ENCODE measurements at places on chromosomes 2 and 18.

DNA sequence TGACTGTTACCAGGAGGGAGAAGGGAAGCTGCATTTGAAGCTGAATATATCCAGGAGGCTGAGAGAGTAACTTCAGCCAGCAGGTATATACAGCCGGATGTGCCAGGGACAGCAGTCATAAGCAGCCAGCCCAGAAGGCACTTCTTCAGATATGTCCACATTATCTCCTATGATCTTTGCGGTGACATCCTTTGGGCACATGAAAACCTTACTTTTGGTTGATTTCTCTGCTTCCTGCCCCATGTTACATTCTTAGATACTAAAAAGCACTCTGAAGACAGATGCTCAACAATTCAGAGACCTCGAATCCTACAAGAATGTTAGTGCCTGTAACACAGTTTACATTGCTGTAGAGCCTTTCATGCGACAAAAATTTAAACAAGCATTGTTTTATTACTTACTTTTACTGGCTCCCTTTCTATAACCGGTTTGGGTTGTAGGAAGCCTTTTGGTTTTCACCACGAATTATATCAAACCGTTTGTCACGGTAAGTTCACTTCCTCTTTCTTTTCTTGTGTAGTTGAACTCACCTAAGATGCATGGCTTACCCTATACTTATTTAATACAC lies 50.3 kb upstream of the TLK1 start:
- DNase-seq: peak; percentile 54

GRCh38 chr2:68607837-68608236 lies 35.5 kb upstream of the PROKR1 start:
- no peak for DNase-seq

GRCh38 chr2:149747456-149747855 lies 159.9 kb upstream of the MMADHC start:
- DNase-seq: peak; percentile 64

- DNase-seq: no peak
Observed at GRCh38 chr2:78077633-78078032, 555.5 kb upstream of the LRRTM4 start.

- DNase-seq: peak; percentile 82
Observed at GRCh38 chr2:108324531-108325255, 36.0 kb downstream of the SULT1C2 start.

- DNase-seq: peak; percentile 25
Observed at GRCh38 chr2:217827430-217828201, 175.2 kb downstream of the TNS1 start.

- DNase-seq: no peak
Observed at GRCh38 chr2:169185711-169186110, 116.3 kb downstream of the DHRS9 start.

- DNase-seq: peak; percentile 96
Observed at GRCh38 chr2:203808046-203808750, 59.4 kb upstream of the CTLA4 start.

DNA sequence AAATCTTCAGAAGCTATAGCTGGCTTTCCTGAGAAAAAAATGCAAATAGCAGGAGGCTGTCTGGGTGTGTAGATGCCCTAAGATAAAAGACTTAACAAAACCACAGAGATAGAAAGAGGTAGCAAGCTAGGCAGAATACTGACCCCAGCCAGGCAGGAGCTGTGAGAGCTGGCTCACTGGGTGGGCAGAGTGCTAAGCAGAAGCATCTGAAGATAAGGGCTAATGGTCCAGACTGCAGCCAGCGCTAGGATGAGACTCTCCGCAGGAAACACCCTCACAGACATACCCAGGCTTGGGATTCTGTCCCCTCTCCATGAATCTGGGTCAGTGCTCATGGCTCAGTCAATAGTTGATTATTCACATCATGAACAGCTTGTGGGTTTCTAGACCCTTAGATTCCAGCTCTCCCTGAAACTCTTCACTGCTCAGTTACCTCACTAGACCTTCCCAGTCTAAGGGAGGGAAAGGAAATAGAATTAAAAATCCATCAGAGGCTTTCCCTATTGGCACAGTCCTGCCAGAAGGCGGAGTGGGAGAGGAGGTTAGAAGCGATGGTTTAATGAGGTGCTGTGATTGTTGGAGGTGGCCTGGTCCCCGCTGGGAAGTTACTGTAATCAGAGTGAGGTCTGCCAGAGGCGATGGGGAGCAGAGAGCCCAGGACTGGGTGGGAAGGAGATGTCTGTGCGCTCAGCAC lies 21.4 kb upstream of the CCBE1 start:
- peak; percentile 57 for DNase-seq

DNA sequence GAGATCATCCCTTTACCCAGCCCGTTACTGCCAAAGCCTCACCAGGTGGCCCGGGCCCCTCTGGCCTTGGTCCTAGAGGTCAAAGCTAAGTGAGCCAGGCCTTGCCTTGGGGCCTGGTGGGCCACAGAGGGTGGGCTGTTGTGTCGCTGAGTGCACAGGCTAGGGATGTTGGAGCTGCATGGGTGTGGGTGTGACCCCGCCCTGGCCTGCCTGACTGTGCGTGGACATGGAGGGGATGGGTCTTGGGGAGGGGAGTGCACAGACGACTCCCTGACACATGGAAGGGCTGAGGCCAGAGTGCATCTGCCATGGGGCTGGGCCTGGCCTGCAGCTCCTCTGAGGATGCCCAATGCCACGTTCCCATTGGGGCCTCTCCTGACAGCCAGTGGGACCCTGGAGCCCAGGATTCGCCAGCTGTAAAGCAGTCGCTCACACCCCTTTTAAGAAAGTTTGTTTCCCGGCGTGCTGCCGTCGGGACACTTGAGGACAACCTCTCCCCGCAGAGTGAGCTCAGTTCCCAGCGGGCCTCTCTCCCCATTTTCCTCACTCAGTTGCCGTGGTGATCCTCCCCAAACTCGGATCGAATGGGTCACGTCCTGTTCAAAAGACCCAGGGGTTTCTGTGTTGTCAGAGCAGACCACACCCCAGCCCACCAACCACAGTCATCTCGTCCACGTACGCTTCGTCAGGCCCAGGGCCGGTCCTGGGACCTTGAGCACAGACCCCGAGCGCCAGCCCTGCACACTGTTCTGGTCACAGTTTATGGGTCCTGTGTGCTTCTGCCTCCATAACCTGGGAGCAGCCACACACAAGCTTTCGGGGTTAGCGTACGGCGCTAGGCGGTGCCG lies 93.5 kb downstream of the NFATC1 start:
- DNase-seq: no peak

GRCh38 chr2:44450806-44451205 lies 89.1 kb downstream of the CAMKMT start:
- DNase-seq: peak; percentile 5

DNA sequence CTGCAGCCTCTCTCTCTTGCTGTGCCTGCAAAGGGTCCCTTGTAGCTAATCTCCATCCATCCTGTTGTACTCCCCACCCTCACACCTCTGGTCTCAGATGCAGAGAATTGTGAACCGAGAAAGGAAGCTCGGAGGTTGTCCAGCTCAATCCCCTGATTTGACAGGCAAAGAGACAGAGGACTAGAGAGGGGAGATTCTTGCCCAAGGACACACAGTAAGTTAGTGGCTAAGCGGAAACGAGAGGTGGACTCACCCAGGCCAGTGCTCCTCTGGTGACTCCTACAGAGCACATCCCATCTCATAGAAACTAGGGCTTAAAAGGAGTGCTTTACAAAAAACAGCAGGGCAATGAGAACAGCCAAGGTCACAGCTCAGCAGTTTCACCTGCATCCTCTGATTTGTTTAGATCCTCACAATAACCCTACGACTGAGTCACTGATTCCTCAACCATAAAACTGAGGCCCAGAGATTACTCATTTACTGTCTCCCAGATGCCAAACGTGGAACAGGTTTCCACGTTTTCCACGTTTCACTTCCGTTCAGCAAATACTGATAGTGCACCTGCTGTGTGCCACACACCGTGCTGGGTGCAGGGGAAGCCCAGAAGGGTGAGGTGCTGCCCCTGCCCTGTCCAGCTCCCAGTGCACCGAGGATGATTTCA lies 22.1 kb downstream of the EHD3 start:
- no peak for DNase-seq

- no peak for DNase-seq
Observed at GRCh38 chr2:148553332-148553887, 91.1 kb upstream of the EPC2 start.

- DNase-seq: peak; percentile 91
Observed at GRCh38 chr2:105886029-105886454, 141.3 kb downstream of the NCK2 start.
